ENCODE measurements at places on chromosomes 6 and 20. TPM values are rescaled to one million over a fixed set of nuclear protein-coding genes. Genes with fewer than 3 reads are reported as not detected.

Gene ADGRB3
- total RNA-seq = not detected

Gene PNRC1
- total RNA-seq = 95.1 TPM

Gene HECA
- 75.7 TPM for total RNA-seq

Gene CYP21A2
- total RNA-seq = not detected

DNA sequence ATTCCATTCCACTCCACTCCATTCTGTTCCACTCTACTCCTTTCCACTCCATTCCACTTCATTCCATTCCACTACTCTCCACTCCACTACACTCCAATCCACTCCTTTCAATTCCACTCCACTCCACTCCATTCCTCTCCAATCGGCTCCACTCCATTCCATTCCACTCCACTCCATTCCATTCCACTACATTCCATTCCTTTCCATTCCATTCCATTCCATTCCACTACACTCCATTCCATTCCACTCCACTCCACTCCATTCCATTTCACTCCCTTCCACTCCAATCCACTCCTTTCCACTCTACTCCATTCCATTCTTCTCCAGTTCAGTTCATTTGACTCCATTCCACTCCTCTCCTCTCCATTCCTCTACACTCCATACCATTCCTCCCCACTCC is 26.2 kb upstream of the DEFB125 start:
- no peak for DNase-seq

DNA sequence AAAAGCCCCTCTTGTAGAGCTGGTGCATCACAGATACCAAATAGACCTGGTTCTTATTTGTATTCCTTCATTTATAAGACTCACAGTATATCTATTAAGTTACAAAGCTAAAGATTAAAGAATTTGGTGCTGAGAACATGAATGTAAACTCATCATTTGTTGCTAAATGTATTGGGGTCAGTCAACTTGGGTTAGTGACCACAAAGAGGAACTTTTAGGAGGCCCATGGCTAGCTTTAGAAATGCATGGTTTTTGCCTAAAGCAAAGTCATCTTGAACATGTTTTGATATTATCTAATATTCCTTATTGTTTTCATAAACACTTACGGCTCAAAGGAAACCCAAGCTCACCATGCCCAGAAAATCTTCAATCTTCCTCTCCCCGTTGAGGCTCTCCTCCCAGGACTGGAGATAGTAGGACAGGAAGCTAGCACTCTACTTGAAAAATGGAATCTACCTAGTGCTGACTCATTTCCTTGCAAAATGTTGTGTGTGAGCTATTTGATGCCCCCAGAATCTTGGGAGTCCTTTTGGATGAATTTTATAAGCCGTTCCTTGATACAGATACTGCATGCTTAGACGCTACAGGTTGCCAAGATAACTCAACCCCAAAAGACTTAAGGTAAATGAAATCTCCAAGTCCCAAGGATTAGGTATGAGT is 121.4 kb downstream of the BMP2 start:
- DNase-seq = no peak

DNA sequence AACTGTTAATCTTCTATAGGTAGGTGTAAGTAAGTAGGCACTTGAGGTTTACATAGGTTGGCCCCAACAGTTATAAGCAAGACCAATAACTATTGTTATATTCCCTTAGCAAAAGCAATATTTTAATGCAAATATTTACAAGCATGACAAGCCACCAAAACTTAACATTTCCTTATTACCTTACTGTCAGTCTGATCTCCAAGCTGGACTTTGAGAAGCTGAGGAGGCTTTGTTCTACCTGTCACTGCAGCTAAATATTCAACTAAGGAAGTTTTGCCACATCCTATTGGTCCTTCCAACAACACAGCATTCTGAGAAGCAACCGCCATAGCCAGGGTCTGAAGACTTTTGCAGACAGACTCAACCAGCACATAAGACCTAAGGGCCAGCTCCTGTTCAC is 29.6 kb downstream of the MDN1 start:
- no peak for DNase-seq
